Renal cortical epithelial cell (primary cell): ENCODE measurements at places on chromosomes 5 and 9. TPM values are rescaled to one million over a fixed set of nuclear protein-coding genes. Genes with fewer than 3 reads are reported as not detected.

Gene MEIKIN
- not detected in 2 replicates for total RNA-seq

Gene SLC25A25
- 9.8 and 12.3 TPM in 2 replicates for total RNA-seq

Gene CNTFR
- total RNA-seq = not detected in 2 replicates

Gene ZNF474
- total RNA-seq = 0.17 and 0.50 TPM in 2 replicates

Gene GABRA1
- not detected in 2 replicates for total RNA-seq
